ENCODE measurements at places on chromosomes 2 and 18.

DNA sequence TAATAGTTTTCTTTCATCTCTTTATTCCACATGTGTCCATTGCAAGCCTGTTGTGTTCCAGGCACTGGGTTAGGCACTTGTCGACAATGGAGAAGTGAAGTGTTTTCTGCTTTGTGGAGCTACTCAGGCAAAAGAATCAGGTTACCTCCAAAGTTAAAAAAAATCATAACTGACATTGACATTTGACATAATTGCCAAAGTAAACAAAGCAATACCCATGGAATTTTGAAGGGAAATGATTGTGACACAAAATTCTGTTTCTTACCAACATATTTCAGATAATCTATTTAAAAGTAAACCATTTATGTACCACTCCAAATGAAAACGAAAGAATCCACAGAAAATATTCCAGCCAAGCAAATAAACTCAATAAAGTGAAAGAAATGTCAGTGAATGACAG, 6.4 kb upstream of the TGFA start:
- DNase-seq = no peak

DNA sequence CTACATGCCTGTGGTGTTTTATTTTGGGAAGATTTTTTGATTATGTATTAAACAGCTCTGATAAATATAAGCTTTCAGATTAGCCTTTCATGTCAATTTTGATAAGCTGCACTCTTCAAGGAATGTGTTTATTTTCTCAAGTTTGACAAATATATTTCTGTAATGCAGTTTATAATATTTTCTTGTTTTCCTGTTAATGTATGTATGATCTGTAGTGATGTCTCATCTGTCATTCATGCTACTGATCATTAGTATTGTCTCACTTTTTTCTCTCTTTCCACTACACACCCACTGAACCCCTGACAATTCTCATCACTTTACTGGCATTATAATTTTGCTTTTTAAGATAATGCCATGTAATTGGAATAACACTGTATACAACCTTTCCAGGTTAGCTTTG, 100.9 kb downstream of the TMEM18 start:
- no peak for DNase-seq

DNA sequence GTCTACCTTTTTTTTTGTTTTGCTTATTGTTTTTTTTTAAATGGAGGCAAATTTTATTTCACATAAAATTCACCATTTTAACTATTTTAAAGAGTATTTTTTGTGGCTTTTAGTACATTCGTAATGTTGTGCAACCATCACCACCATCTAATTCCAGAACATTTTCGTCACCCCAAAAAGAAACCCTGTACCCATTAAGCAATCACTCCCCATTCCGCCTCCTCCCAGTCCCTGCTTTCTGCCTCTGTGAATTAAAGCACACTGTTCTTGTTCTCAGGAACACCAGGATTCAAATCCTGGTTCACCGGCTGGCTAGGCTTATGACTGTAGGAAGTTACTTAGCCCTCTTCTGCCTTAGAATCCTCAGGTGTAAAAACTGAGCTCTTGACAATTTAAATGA, 36.9 kb upstream of the EPAS1 start:
- no peak for DNase-seq

DNA sequence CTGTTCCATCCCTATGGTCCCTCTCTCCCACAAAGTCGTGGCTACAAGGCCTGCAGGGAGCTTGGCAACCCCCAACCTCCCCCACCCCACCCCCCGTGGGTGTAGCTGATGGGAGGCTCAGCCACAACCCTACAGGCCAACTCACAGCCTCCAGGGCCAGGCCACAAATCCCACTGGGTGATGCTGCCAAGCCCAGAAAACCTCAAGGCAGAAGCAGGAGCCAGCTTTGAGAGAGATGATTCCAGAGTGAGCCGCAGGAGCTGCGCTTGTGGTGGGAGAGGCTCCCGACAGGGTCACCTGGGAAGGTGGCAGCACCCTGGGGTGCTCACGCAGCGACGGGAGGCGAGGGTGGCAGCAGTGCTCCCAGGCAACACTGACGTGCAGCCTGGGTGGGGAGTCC, 44.8 kb downstream of the ADCY3 start:
- DNase-seq = no peak

DNA sequence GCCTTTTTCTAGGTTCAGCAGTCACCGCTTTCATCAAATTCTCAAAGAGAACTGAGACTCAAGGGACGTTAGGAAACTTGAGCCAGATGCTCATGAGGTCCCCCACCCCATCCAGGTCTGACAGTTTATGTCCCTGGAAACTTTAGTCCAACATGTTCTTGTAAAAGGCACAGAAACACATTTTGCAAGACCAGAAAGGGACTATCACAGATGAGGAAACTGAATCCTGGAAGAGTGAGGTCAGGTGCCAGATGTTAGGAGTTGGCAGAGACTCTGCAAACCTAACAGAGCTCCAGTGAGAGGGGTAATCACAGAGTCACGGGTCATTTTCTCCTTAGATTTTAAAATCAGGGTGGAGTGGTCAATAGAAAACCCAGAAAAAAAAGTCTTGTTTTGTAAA, 76.6 kb downstream of the RDH14 start:
- DNase-seq = peak; percentile 30

DNA sequence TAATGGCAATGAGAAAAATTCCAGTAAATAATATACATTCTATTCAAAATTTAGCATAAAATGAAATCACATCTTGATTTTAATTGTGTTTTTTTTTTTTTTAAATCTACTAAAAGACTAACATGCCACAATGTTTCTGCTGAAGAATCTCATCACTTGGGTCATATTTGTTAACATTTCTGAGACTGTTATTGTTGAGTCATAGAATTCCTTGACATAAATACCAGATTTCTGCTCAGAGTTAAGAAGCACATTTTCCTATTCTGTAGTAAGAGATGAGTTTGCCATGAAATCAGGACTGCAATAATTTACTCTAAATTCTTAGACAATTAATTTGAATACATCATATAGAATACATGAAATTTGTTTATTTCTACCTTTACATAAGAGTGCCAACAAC, 154.9 kb upstream of the KYNU start:
- peak; percentile 0 for DNase-seq

DNA sequence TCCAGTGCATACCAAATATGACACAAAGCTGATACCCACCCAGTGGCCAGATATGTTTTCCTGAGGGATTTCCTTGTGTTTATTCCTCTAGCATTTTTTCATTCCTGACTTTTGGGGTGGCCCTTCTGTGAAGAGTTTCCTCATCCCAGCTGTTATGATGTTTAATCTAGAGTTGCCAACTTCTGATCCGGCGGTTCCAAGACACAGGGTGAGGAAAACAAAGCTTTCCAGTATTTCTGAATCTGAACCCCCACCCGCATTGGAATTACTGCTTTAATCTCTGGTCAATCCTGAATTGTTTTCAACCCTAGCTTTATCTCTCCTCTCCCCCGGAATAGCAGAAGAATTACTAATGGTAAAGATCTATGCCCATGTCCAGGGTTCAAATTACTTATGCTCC, 39.2 kb upstream of the PNPT1 start:
- peak; percentile 43 for DNase-seq

DNA sequence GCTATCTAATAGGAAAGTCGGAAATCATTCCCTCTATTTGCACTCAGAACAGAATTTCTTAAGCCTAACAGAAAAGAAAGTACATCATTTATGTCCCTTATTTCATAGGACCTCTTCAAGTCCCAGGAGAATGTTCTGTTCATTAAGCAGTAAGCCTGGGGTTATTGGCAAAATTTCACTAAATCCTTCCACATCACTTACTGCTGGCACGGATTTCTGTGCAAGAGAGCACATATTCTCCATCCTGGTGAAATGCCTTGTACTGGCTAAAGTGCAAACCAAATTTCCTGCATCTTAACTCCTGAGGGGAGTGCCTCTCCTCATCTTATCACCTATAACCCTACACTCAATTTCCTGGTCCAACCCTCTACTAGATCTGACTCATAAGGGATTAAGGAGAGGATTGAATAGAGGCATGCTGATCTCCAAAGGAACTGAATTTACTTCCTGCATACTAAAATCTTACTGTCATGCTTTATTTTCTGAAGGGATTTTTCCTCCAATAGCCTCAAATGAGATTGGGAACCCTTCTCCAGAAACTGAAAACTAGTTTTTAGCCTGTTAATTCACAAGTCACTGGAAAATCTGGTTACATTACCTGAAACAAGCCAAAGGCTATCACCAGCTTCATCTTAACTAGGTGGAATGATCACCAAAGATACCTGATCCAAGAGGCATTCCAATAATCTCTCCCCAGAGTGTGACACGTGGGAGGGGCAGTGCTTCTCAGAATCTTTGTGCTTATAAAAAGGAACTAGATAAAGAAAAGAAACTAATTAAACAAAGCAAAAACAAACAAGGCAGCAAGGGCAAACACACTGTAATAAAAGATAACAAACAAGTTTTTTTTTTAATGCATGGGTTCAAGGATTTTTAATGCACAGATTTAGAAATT, 311.1 kb downstream of the NR4A2 start:
- peak; percentile 42 for DNase-seq

GRCh38 chr2:122136056-122136455, 380.6 kb downstream of the TSN start:
- peak; percentile 49 for DNase-seq

DNA sequence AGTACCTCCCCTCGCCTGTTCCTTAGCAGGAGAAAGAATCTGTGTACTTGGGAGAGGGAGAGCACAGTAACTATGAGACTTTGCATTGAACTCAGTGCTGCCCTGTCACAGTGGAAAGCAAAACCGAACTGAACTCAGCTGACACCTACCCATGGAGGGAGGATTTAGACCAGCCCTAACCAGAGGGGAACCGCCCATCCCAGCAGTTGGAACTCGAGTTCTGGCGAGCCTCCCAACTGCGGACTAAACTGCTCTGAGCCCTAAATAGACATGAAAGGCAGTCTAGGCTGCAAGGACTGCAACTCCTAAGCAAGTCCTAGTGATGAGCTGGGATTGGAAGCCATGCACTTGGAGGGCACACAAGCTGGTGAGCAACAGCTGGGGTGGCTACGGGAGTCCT, 110.4 kb downstream of the GRB14 start:
- DNase-seq = no peak

DNA sequence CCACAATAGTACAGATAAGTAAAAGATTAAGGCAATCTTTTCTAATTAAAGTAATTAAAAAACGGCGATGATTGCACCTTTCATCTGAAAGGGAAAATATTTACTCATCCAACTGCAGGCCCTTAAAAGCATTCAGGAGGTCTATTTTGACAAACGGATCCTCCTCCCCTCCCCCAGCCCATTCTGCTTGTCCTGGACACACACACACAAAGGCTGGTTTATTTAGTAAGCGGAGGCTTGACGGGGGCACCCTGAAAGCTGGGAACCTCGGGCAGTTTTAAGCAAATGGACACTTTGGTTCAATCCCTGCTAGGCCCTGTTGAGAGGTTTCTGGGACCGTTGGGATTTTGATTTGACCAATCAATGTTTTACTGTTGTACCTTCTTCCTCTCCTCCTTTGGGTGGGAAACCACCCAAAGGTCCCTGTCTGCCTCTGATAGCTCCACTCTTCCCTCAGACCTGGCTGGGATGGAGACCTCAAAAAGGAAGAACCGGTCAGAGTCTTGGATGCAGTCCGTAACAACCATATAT, 135.8 kb upstream of the HAAO start:
- no peak for DNase-seq

DNA sequence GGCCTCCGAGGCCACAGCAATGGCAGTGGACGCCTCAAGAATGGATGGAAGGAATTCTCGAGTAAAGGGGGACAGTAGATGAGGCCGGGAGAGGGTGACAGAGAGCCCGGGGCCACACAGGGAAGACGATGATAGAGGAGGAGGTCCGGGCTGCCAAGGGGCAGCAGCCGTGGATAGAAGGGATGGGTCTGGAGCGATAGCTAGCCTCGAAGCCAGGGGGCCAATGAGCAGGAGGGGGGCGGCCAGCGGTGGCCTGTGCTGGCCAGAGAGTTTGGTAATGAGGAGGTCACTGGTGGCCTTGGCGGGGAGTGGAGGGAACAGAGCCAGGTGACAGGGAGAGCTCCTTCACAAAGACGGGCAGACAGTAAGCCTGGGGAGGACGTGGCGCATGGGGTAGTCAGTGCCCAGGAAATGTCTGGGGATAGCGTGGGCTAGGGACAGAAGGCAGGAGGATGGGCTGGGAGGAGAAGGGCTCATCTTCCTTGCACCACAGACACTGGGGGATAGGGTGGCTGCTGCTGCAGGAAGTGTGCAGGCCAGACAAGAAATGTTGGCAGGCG, 87.8 kb upstream of the ASB18 start:
- no peak for DNase-seq

DNA sequence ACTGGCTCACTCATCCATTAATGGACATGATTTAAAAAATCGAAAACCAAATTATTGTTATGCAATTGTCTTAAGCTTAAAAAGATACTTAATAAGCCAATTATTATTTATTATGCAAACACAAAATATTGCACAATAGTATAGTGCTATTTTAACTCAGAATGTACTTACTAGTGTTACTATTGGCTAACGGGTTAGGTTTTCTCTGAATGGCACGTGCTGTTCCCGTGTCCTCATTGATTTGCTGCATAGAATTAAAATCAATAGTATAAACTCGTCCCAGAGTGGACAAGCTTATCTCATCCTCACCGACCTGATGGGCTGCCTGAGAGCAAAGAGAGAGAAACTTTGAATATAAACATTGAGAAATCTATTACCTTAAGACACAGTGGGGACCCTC, 91.2 kb upstream of the DNER start:
- no peak for DNase-seq

DNA sequence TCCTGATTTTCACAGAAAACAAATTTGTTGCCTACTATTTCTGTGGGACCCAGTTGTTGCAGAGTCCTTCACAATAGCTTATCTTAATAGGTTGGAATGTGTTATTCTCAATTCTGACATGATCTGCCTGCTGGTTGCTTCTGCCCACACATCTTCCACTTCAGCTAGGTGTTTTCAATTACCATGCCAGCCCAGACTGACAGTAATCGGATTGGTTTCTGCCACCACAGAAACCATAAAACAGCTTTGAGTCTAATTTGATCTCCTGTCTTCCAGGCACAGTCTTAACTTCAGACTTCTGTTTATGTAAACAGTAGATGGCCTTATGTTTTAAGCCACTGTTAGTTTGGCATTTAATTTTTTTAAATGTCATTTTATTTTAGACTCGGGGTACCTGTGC, 248.2 kb upstream of the RBMS1 start:
- DNase-seq = no peak

Measured in adipocyte (in vitro differentiated cells).